ENCODE measurements at places on chromosomes 4 and X.

- no peak for DNase-seq
Measured at GRCh38 chr4:83561381-83561780, 25.5 kb downstream of the GPAT3 start.

- DNase-seq: no peak
Measured at GRCh38 chr4:98634061-98634460, 24.4 kb downstream of the TSPAN5 start.

GRCh38 chr4:36304138-36304681 lies 22.8 kb downstream of the DTHD1 start:
- DNase-seq: no peak

- DNase-seq: no peak
Measured at GRCh38 chr4:48018112-48018511, 1.5 kb downstream of the NIPAL1 start.

GRCh38 chr4:15717086-15717485 lies 14.2 kb downstream of the BST1 start:
- no peak for DNase-seq

DNA sequence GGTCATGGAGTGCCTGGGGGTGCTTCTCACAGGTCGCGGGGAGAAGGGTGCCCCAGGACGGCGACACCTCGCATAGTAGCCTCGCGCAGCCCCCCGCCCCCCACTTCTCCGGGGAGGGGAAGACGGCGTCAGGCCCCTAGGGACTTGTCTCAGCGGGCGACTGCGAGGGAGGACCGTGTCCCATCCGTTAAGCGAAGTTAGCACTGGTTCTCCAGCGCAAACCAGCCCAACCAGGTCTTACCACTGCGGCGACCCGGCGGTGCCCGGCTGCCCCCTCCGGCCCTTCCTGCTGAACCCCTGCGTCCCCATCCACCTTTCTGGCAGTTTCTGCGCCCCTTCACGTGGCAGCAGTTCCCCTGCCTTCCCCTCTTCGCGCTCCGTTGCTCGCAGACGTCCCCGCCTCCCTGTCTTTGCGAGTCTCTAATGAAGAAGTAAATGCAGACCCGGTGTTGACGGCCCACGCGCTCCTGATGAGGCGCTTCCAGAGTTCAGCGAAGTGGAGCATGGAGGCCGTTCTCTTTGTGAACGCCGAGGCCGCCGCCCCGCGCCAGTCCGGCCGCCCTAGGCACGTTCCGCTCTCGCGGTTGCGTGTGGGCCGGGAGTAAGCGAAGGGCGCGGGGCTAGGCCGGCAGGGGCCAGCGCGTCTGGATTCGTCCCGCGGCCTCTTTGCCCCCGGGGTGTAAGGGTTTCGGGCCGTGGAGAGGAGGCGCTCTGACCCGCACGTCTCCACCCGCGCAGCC lies 3.0 kb downstream of the SLIT2 start:
- DNase-seq: peak; percentile 70

- no peak for DNase-seq
Measured at GRCh38 chr4:123616951-123617461, 220.4 kb downstream of the SPRY1 start.

- no peak for DNase-seq
Measured at GRCh38 chr4:181194096-181194495, 1049.1 kb upstream of the TENM3 start.

GRCh38 chrX:80879143-80879542 lies 69.5 kb upstream of the BRWD3 start:
- peak; percentile 26 for DNase-seq

DNA sequence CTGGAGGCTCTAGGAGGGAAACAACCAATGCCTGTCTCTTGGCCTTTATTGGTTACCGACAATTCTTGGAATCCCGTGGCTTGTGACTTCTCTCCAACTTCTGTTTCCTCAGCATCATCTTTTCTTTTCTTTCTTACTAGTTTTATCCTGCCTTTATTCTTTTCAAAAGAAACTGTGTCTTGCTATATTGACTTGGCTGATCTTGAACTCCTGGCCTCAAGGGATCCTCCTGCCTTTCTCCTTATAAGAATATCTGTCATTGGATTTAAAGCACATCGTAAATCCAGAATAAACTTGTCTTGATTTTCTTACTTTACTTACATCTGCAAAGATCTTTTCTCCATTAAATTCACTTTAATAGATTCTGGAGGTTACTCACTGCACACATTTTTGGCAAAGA lies 49.9 kb upstream of the UGT2B10 start:
- DNase-seq: no peak

GRCh38 chrX:25151749-25152148 lies 136.0 kb upstream of the ARX start:
- no peak for DNase-seq

DNA sequence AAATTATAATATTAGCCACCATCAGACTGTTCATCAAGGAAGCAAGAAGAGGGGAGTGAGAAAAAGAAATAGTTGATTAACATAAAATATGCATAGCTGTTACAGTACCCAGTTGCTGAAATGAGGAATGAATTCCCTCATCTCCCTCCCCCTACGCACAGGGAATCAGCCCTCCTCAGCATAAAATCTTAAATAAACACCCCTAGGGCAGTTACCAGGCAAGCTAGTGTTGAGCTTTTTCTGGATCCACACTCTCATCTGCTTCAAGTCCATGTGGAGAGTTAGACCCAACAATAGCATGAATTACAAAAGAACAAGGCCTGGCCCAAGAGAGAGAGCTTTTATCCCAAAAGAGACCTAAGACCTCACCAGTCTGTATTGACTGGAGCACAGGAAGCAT lies 19.0 kb upstream of the SYTL4 start:
- no peak for DNase-seq

DNA sequence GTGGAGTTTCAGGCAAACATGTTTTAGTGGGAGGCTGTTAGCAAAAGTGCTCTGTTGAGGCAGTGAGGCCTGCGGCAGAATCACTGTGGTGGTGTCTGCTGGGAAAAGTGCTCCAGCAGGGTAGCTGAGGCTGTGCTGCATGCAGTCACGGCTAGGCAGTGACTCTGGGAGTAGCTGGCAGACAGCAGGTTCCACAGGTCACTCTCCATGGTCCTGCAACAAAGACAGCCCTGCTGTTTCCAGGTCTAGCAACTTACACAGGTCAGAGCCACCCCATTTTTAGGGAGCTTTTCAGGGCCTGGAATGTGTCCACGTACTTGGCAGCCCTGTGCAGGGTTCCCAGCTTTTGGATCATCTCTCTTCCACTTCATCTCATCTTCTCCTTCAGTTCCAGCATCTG lies 184.3 kb downstream of the NAA11 start:
- no peak for DNase-seq

- DNase-seq: no peak
Measured at GRCh38 chrX:125340490-125340889, 20.8 kb downstream of the TEX13C start.

All from NCI-H526 (cell line).